Hepatocyte (in vitro differentiated cells): ENCODE measurements at places on chromosomes 5 and 9. TPM values are rescaled to one million over a fixed set of nuclear protein-coding genes. Genes with fewer than 3 reads are reported as not detected.

FOXD4L5 gene
- 0.05 and 0.09 TPM in 2 replicates for polyA plus RNA-seq

TMC1 gene
- 0.23 TPM in 1 of 2 replicates, not detected in the other for polyA plus RNA-seq

CER1 gene
- polyA plus RNA-seq, result not detected in 2 replicates

GPSM1 gene
- 27.2 and 30.0 TPM in 2 replicates for polyA plus RNA-seq

NMUR2 gene
- polyA plus RNA-seq, result 0.57 TPM in 1 of 2 replicates, not detected in the other

LMNB1 gene
- polyA plus RNA-seq, result 7.5 and 12.9 TPM in 2 replicates

DDX4 gene
- not detected in 2 replicates for polyA plus RNA-seq

ZNF608 gene
- polyA plus RNA-seq, result 12.4 and 19.8 TPM in 2 replicates

IFNA21 gene
- polyA plus RNA-seq, result not detected in 2 replicates

SLC6A18 gene
- 0.35 TPM in 1 of 2 replicates, not detected in the other for polyA plus RNA-seq

TXN gene
- polyA plus RNA-seq, result 416 and 426 TPM in 2 replicates

TDRD7 gene
- 9.2 and 10.4 TPM in 2 replicates for polyA plus RNA-seq

PCDHA1 gene
- polyA plus RNA-seq, result not detected in 2 replicates

GLRA1 gene
- polyA plus RNA-seq, result not detected in 2 replicates
